Common myeloid progenitor, CD34-positive (primary cell): ENCODE measurements at places on chromosomes 7 and 10.

DNA sequence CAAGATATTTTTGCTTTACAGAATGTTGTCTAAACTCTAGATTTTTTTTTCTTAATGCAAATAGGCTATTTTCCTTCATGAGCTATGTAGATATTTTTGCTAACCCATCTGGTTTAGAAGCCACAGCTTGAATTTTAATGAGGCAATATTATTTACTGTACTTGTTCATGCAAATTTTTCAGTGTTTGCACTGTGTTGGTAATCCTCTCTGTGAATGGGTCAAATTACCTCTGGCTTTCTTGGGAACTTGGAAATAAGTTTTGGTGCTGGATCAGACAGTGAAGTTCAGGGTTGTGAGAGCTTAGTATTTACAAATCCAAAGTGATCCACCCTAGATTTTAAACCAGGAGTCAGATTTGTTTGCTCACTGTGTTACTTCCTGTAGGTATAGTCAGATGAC is 686.9 kb downstream of the NXPH1 start:
- H3K36me3 ChIP-seq, result no peaks in the 10 kb centered on the region
- H3K27ac ChIP-seq, result no peak overlapping the region
- no peak for DNase-seq
- H3K4me3 ChIP-seq, result no peak overlapping the region
- H3K27me3 ChIP-seq, result no peaks in the 10 kb centered on the region

GRCh38 chr10:59879363-59879913 is 26.9 kb downstream of the CCDC6 start:
- no peaks in the 10 kb centered on the region for H3K27me3 ChIP-seq
- H3K4me3 ChIP-seq, result no peak overlapping the region
- no peak overlapping the region for H3K27ac ChIP-seq
- H3K36me3 ChIP-seq, result peaks cover 6% of the 10 kb centered on the region
- H3K4me1 ChIP-seq, result peaks cover 20% of the 10 kb centered on the region
- no peak for DNase-seq

DNA sequence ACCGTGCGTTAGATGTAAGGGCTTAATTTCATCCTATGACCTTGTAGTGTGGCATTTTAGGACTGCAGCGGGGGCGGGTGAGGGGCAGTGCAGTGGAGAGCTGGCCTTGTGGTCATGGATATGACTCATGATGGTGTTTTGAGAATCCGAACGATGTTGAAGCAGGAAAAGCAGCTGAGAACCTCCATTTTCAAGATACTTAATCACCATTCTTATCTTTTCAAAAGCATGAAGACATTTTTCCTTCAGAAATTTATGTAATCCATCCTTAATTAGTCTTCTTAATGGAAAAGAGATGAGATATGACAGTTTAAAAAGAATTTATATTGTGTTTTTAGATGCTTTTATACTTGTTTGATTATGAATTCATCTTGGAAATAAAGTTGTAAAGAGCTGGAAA is 9.6 kb downstream of the ATP5F1C start:
- H3K27me3 ChIP-seq, result no peaks in the 10 kb centered on the region
- peak overlapping the region; percentile 4 for H3K27ac ChIP-seq
- peaks cover 2% of the 10 kb centered on the region for H3K4me1 ChIP-seq
- no peak overlapping the region for H3K4me3 ChIP-seq
- H3K36me3 ChIP-seq, result peaks cover 36% of the 10 kb centered on the region

DNA sequence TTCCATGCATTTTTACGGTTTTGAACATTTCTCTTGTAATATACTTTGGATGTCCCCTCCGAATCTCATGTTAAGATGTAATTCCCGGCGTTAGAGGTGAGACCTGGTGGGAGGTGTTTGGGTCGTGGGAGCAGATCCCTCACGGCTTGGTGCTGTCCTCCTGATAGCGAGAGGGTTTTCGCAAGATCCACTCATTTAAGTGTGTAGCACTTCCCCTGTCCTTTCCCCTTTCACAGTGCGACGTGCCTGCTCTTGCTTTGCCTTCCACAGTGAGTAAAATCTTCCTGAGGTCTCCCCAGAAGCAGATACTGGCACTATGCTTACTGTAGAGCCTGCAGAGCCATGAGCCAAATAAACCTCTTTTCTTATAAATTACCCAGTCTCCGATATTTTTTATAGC is 6.6 kb downstream of the GPR141 start:
- no peak overlapping the region for H3K27ac ChIP-seq
- no peaks in the 10 kb centered on the region for H3K36me3 ChIP-seq
- H3K4me1 ChIP-seq, result no peaks in the 10 kb centered on the region
- DNase-seq, result no peak

- H3K4me1 ChIP-seq, result peaks cover 15% of the 10 kb centered on the region
- DNase-seq, result peak; percentile 67
- H3K27me3 ChIP-seq, result no peaks in the 10 kb centered on the region
These were observed 107.8 kb downstream of the TBXAS1 start for GRCh38 chr7:139936760-139937310.

GRCh38 chr10:34001087-34001580 is 666.7 kb upstream of the NRP1 start:
- H3K4me3 ChIP-seq, result no peak overlapping the region
- no peaks in the 10 kb centered on the region for H3K36me3 ChIP-seq
- no peak overlapping the region for H3K27ac ChIP-seq
- no peaks in the 10 kb centered on the region for H3K4me1 ChIP-seq

DNA sequence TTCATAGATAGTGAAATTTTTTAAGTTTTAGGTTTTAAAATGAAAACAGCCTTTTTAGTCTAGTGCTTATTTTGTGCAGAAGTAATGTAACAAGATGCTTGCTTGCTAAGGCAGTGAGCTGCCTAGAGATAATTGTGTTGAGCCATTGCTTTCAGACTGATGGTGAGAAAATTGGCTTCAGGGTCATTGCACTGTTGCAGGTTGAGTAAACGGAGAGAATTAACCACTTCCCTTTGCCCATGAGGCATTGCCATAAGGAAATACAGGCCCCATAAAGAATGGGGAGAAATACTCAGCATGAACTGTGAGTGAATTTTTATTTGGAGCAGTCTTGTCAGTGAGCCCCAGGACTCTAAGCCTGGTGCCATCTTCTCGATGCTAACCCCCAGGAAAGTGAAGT is 140.5 kb downstream of the LRRC4 start:
- peaks cover 11% of the 10 kb centered on the region for H3K36me3 ChIP-seq
- H3K4me3 ChIP-seq, result no peak overlapping the region

DNA sequence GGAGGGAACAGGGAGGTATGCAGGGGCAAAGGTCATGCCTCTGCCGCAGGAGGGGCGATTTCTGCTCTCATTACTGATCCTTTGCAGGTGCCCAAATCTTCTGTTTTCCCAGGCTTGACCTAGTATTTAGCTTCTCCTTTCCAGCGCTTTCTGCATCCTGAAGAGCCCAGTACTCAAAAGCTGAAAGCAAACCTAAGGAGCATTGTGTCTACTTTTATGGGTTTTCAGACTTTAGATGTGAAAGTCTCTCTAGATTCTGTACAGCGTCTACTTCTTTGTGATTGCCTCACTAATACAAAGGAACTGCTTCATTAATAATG is 560 bp downstream of the GBF1 start:
- peaks cover 7% of the 10 kb centered on the region for H3K27me3 ChIP-seq
- H3K27ac ChIP-seq, result peak overlapping the region; percentile 89
- peaks cover 34% of the 10 kb centered on the region for H3K4me1 ChIP-seq
- DNase-seq, result no peak

DNA sequence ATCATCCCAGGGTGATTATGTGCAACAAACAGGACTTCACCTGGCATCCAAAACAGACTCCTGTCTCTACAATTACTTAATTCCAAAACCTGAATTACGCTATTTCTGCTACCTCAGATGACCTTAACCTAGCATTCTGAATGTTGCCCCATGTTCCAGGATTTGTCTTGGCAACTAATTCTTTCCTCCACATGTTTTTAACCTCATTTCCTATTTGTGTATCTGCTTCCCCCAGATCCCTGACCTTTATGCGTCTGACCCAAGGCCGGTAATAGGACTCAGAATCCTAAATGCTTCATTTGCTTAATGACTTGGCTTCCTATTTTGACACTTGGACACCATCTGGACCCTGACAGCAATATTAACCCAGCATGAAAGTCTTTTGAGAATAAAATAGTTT is 8.7 kb upstream of the ING3 start:
- no peaks in the 10 kb centered on the region for H3K27me3 ChIP-seq
- no peak for DNase-seq

DNA sequence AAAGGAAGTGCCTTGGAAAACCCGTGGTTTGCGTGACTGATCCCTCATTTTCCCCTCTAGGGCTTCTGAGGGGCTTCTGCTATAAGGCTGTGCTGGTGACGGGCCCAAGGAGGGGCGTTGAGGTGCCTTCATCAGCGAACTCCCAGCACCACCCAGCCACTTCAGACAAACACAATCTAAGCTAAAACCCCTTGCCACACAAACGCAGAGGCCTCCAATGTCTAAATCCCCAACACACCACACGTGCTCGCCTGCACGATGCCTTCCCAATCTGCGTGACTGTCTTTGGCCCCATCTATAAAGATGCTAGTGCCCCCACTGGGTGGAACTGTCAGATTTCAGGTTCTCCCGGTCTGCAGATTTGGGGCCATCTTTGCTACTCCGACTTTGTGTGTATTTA is 4.1 kb upstream of the GAD2 start:
- no peak overlapping the region for H3K4me3 ChIP-seq
- no peak for DNase-seq
- H3K27ac ChIP-seq, result no peak overlapping the region
- H3K27me3 ChIP-seq, result peaks cover 18% of the 10 kb centered on the region
- no peaks in the 10 kb centered on the region for H3K36me3 ChIP-seq

DNA sequence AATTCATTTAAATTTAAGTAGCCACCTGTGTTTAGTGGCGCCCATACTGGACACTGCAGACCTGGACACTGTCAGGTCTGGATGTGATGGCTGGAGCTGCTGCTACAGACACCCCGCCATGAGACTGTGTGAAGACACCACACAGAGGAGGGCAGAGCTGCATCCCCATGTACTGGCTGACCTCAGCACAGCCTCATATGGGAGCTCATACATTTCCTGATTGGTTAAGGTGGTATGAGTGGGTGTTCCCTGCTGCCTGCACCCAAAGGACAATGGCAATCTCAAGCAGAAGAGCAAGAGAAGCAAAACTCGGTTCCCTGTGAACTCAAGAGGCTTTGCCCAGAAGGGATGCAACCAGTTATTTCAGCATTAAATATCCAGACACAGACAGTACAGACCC is 60.0 kb downstream of the DLG5 start:
- H3K27ac ChIP-seq, result no peak overlapping the region
- no peaks in the 10 kb centered on the region for H3K36me3 ChIP-seq
- no peak overlapping the region for H3K4me3 ChIP-seq
- no peak for DNase-seq
- H3K4me1 ChIP-seq, result no peaks in the 10 kb centered on the region

GRCh38 chr10:73467206-73467605 is 28.6 kb downstream of the PPP3CB start:
- H3K27me3 ChIP-seq, result no peaks in the 10 kb centered on the region
- no peak for DNase-seq
- no peak overlapping the region for H3K4me3 ChIP-seq
- peaks cover 39% of the 10 kb centered on the region for H3K36me3 ChIP-seq
- no peaks in the 10 kb centered on the region for H3K4me1 ChIP-seq

DNA sequence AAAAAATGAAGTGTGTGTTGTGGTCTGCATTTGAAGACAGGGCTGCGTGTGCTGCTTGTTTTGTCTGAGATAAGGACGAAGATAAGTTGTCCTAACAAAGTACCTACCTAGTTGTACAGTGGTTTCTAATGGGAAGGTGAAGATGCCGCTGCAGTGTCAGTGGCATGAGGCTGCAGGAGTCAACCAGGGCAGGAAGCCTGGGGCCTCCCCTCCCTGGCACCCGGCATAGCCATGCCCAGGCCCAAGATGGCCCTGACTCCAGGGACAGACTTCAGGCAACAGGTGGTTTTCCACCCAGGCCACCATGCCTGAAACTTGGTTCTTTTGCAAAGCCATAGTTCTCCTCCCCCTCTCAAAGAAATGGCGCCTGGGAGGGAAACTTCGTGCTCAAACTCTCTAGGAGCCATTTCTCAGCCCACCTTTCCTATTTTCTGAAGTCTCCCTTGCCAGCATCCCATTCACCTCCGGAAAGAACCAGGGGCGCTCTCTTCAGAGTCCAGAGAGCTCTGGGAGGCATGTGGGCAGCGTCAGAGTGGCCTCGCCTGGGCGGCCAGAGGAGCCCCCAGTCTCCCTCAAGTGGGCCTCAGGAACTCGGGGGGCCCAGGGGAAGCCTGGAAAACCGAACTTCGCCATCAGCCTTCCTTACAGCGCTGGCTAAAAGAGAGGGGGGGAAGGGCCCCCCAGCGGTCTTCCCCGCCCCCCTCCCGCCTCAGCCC is 2.1 kb upstream of the KAT6B start:
- H3K27me3 ChIP-seq, result no peaks in the 10 kb centered on the region
- DNase-seq, result peak; percentile 40
- H3K27ac ChIP-seq, result peak overlapping the region; percentile 58
- H3K4me3 ChIP-seq, result peak overlapping the region; percentile 76
- no peaks in the 10 kb centered on the region for H3K36me3 ChIP-seq
- peaks cover 33% of the 10 kb centered on the region for H3K4me1 ChIP-seq

- no peak for DNase-seq
- no peak overlapping the region for H3K4me3 ChIP-seq
- H3K36me3 ChIP-seq, result no peaks in the 10 kb centered on the region
- H3K27ac ChIP-seq, result no peak overlapping the region
These were observed 1163.4 kb downstream of the CNTNAP2 start for GRCh38 chr7:147279964-147280374.
